SIG-M5 (cell line): ENCODE measurements at places on chromosomes 7 and 10.

DNA sequence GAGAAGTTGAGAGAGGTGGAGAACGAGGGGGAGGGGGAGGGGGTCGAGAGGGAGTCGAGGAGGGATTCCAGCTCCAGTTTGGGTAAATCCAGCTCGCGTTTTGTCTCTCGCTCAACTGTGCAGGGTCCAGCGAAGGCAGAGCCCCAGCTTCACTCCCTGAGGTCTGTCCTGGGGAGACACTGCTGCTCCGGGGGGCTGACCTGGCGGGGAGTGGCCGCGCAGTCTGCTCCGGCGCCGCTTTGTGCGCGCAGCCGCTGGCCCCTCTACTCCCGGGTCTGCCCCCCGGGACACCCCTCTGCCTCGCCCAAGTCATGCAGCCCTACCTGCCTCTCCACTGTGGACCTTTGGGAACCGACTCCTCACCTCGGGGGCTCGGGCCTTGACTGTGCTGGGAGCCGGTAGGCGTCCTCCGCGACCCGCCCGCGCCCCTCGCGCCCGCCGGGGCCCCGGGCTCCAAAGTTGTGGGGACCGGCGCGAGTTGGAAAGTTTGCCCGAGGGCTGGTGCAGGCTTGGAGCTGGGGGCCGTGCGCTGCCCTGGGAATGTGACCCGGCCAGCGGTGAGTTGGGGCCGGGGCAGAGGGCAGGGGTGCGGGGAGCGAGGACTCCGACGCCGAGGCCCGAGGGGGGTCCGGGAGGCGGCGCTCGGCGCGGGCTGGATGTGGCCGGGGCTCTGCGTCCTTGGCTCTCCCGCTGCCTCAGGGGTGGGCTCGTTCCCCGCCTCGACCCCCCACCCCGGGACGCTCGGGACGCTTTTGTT, at the start of gene TET1:
Gene TET1, plus strand, starts transcription at position 152 of the 757 bp plus-strand sequence. CDS start 12,002 bp downstream, outside the sequence.
- DNase-seq, result no peak

GRCh38 chr7:31493714-31494181, 20.1 kb upstream of the ITPRID1 start:
- DNase-seq, result no peak

- no peak for DNase-seq
These were observed 13.4 kb downstream of the USP54 start for GRCh38 chr10:73577788-73578187.

DNA sequence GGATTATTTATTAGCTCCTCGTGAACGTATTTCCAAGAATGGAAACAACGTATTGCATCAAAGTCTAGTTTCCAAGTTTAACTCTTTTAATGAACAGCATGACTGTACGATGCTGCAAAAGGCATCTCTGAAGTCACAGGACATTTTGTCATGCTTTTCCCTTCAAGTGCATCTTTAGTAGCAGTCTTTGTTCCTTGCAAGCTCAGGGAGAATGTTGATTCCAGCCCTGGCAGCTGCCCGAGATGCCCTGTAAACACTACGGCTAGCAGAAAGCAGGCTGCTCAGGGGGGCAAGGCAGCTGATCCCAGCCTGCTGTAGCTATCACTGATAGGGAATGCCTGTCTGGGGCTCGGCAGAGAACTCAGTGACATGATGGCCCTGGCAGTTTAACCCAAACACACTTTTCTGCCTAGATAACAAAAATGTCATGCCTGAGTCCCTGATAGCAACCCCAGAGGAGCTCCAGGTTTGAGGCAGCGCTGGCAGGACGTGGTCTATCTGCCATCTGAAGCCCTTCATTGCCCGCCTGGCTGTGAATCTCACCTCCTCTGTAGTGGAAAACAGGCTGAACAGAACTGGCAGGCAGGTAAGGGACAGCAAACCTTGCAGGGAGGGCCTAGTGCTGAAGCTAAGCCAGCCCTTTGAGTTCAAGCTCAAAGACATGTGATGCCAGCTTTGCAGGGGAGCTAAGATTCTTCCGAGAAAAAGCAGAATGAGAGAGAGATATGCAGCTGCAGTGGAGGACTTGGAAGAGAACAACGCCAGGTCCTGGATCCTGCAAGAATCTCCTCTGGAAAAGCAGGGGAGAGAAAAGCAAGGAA, 264.6 kb downstream of the SNX10 start:
- DNase-seq, result no peak

GRCh38 chr7:3911685-3912084, 610.6 kb downstream of the SDK1 start:
- DNase-seq, result no peak
